HL-60 (cell line): ENCODE measurements at places on chromosomes 4 and X.

- no peak for DNase-seq
Measured at GRCh38 chr4:141705048-141705746, 68.8 kb downstream of the IL15 start.

- no peak for DNase-seq
Measured at GRCh38 chr4:93334003-93334402, 494.6 kb upstream of the ATOH1 start.

- no peak for DNase-seq
Measured at GRCh38 chrX:65755786-65756185, 88.3 kb downstream of the MSN start.

- no peak for DNase-seq
Measured at GRCh38 chrX:129462707-129463106, 60.6 kb downstream of the SMARCA1 start.

DNA sequence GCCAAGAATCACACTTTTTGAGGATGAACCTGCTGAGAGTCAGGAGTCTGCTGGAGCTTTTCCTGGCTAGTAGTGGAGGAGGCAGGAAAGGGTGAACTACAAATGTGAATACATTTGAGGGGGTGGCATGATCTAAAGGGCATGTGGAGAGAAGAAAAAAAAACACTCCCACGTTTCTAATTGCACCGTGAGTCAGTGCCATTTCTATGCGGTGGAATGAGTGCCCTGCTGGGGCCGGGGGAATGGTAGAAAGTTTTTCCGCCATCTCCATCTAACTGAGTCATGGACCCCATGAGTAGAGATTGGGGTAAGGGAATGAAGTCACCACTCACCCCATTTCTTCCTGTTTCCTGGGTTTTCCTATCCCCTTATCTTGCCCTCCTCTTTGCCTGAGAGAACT, 19.8 kb downstream of the BEX3 start:
- DNase-seq: no peak

GRCh38 chr4:924107-925096, 7.7 kb downstream of the GAK start:
- no peak for DNase-seq

GRCh38 chr4:27515140-27515539, 654.5 kb downstream of the STIM2 start:
- no peak for DNase-seq

DNA sequence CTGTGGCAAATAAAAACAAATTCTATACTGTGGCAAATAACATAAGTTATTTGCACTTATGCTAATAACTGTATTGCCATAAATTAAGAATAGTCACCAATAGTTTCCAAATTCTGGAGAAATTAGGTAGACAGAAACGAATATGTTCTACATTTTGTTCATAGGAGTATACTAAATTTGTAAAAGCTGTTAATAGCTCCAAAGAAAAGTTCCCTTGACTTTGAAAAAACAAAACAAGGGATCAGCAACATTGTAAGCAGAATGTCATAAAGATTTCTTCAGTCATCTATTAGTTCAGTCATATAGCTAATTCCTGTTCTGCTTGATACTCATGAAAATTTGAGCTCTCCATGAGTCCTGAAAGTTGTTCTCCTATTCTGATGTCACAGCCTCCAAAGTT, 1472.8 kb downstream of the C4orf33 start:
- no peak for DNase-seq

- no peak for DNase-seq
Measured at GRCh38 chrX:39519030-39519488, 578.7 kb downstream of the BCOR start.

GRCh38 chr4:20543131-20543530, 157.1 kb upstream of the PACRGL start:
- no peak for DNase-seq

DNA sequence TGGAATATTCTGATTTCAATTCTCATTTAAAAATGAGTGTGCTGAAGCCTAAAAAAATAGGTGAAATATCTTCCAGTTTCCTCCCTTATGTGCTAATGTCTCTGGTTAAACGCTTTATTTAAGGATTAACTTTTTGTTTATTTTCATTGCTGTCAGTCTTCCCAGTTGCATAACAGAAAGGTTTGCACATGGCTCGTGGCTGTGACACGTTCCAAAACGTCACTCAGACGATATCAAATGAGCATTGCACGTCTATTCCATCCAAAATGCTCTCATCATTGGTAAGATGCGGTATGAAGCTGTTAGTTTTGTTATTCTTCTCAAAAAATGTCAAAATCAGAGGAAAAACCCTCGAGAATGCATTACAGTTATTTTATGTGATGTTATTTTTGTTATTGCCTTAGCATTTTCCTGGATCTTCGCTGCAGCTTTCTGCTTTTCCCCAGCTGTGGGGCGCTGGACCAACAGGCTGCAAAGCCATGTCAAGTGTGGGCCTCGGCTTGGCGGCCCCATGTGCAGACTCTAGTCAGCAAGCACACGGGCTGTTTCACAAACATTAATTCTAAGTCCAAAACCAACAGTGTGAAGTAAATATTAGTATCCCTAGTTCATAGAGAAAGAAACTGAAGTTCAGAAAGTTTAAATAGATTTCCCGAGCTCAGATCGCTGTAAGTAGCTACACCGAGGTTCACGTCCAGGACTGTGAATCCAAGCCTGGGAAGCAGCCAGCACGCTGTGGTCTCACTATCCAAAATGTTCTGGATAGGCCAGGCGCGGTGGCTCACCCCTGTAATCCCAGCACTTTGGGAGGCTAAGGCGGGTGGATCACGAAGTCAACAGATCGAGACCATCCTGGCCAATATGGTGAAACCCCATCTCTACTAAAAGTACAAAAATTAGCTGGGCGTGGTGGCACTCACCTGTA, 793.4 kb upstream of the FRG1 start:
- DNase-seq: no peak

DNA sequence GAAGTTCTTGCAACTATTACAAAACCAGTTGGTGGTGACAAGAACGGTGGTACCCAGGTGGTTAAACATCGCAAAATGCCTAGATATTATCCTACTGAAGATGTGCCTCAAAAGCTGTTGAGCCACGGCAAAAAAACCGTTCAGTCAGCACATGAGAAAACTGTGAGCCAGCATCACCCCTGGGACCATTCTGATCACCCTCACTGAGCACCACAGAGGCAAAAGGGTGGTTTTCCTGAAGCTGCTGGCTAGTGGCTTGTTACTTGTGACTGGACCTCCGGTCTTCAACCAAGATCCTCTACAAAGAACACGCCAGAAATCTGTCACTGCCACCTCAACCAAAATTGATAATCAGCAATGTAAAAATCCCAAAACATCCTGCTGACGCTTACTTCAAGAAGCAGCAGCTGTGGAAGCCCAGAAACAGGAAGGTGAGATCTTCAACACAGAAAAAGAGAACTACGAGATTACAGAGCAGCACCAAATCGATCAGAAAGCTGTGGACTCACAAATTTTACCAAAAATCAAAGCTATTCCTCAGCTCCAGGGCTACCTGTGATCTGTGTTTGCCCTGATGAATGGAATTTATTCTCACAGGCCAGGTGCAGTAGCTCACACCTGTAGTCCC, 21.4 kb upstream of the SLC10A6 start:
- DNase-seq: no peak

GRCh38 chrX:44432641-44433040, 89.2 kb upstream of the EFHC2 start:
- no peak for DNase-seq

- DNase-seq: no peak
Measured at GRCh38 chrX:24646006-24646405, 1.1 kb downstream of the PCYT1B start.

- DNase-seq: no peak
Measured at GRCh38 chrX:19174401-19175025, 52.2 kb upstream of the ADGRG2 start.

GRCh38 chr4:48370260-48371134, 29.2 kb downstream of the SLAIN2 start:
- no peak for DNase-seq

DNA sequence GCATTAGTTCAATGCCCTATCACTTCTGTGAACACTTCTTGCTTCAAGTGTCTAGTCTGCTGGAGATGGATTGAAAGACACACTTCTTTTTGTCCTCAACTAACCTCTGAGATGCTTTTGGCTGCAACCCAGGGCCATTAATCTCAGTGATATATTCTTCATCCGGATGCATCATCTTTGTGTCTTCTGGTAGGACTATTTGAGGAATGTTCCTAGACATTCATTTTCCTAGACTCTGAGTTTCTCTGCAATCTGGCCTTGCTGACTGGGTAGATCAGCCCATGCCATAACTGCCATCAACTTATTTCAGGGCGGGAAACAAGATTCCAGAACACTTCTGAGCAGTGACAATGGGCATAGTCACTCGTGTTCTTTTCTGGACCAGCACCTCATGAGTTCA, 329.4 kb downstream of the PDGFC start:
- no peak for DNase-seq

DNA sequence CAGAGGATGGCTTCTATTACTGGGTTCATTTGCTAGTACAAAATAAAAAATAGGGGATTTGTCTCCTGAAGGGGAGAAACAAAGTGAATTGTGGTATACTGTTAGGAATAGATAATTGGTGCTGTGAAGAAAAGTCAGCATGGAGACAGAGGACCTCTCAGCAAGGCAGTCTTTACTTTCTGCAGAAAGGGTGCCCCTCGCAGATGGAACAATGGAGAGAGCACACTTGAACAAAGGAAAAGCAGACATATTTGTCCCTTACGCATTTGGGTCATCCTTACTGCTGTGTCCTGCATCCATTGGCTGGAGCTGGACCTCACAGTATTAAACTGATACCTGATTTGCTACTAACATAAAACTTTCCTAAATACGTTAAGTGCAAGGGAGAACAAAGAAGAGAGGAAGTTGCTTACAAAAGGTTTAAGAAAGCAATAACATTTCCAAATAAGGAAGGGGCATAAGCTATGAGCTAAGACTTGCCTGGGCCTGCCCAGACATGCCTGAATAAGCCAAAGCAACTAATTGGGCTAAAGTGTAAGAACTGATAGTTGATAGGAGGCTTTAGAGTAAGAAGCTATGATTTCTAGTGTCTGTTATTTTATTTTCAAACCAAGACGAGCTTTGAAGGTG, 83.8 kb downstream of the CCKAR start:
- DNase-seq: no peak

- DNase-seq: peak; percentile 25
Measured at GRCh38 chr4:183905593-183906488, 734 bp downstream of the STOX2 start.
